GM23248 (cell line): ENCODE measurements at places on chromosomes 2 and 18. TPM values are rescaled to one million over a fixed set of nuclear protein-coding genes. Genes with fewer than 3 reads are reported as not detected.

DNA sequence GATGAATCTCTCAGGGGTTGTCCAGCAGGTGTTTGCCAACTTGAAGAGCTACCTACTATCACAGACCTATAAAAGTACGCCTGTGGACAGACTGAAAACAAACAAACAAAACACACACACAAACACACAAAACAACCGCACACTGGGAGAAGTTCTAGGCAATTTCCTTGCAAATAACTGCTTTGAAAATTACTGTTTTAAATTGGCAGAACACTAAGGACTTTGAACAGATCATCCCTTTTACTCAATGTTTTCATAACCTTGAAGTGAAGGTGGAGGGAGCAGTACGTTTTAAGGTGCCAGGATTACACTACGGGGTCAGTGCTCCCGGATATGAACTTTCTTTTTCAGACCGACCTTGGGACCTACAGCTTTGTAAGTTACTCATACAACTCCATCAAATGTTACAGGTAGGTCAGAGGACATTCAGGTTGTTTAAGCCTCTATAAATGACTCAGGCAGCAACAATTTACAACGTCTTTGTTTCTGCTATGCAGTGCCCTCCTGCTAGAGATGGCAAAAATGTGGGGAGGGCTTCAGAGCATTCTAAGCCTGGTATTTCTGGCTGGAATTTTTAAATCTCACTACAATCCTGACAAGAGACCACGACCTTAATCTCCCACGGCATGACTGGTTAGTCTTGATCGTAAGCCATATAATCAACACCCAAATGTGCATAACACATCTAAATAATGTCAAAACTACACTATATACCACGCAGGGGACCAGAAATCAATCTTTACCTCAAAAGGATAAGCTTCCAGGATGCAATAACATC lies 1.4 kb upstream of the SLC20A1 start:
- peaks cover 71% of the 10 kb centered on the region for H3K4me1 ChIP-seq
- H3K27me3 ChIP-seq: no peaks in the 10 kb centered on the region

DNA sequence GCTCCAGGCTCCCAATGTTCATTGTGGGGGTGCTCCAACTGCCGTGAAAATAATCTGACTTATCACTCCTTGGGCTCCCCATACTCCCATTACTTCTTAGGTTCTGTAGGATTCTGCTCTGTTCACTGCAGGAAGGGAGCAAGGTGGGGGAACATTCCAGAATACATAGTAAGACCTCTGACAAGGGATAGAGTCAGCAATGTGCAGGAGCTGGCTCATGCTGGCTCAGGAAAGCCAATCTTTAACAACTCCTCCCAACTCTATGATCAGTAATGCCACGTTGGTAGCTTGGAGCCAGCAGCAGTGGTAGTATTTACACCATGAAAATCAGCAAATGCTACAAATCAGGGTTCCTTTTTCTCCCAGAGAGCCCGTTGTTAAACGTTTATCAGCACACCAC lies 44.4 kb downstream of the FECH start:
- no peaks in the 10 kb centered on the region for H3K36me3 ChIP-seq
- H3K4me1 ChIP-seq: peaks cover 25% of the 10 kb centered on the region
- DNase-seq: peak; percentile 96
- peak overlapping the region; percentile 48 for H3K4me3 ChIP-seq

- no peak overlapping the region for H3K4me3 ChIP-seq
- H3K27me3 ChIP-seq: no peaks in the 10 kb centered on the region
- DNase-seq: no peak
- no peaks in the 10 kb centered on the region for H3K36me3 ChIP-seq
Observed at GRCh38 chr2:4882421-4882820, 809.8 kb upstream of the SOX11 start.

DNA sequence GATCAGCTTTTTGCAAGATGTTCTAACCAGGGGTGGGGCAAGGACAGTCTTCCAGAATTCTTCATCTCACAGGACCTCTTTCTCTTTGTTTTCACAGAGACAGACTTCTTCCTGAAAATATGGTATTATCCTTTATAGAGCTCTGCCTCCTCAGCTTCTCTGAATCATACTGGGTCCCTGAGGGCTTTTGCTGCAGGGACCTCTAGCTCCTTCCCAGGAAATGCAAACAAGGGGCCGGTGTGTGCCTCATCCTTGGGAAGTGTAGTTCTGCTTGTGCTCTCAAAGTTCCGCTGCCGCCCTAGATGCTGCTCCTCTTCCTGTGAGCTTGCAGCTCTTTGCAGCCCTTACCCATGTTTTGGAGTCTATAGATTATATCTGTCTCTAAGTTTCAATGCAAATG lies 99.5 kb upstream of the NPAS2 start:
- no peak overlapping the region for H3K27ac ChIP-seq
- DNase-seq: no peak
- H3K4me1 ChIP-seq: no peaks in the 10 kb centered on the region
- H3K4me3 ChIP-seq: no peak overlapping the region
- H3K36me3 ChIP-seq: no peaks in the 10 kb centered on the region
- peaks cover 63% of the 10 kb centered on the region for H3K27me3 ChIP-seq

- H3K4me1 ChIP-seq: 0 out of 2 replicates have a peak, but pooled peaks cover 6% of the 10 kb centered on the region
- no peak overlapping the region for H3K4me3 ChIP-seq
- peaks cover 16% of the 10 kb centered on the region for H3K36me3 ChIP-seq
- no peaks in the 10 kb centered on the region for H3K27me3 ChIP-seq
Observed at GRCh38 chr2:11458753-11459152, 7.2 kb downstream of the E2F6 start.

DNA sequence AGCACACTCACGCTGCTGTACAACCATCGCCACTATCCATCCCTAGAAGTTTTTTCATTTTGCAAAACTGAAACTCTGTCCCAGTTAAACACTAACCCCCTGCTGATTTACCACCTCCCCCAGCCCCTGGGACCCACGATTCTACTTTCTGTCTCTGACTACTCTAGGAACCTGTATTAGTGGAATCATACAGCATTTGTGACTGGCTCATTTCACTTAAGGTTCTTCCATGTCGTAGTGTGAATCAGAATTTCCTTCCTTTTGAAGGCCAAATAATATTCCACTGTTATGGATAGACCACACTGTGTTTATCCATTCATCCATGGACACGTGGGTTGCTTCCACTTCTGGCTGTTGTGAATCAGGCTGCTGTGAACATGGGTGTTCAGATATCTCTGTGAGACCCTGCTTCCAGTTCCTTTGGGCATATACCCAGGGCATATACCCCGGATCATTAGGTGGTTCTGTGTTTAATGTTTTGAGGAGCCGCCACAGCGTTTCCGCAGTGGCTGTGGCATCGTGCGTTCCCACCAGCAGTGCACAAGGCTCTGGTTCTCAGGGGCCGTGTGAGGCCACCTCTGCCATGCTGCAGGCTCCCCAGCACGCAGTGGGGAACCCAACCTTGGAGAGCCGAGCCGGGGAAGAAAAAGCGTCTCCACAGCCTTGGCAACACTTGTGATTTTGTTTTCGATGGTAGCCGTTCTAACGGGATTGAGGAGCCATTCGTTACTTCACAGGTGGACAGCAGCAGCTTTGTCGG lies 10.1 kb downstream of the RAMP1 start:
- H3K36me3 ChIP-seq: no peaks in the 10 kb centered on the region
- no peak overlapping the region for H3K27ac ChIP-seq
- peaks cover 30% of the 10 kb centered on the region for H3K4me1 ChIP-seq
- no peak for DNase-seq

- peak overlapping the region; percentile 84 for H3K27ac ChIP-seq
- H3K4me3 ChIP-seq: peak overlapping the region; percentile 49
- H3K36me3 ChIP-seq: no peaks in the 10 kb centered on the region
- H3K27me3 ChIP-seq: no peaks in the 10 kb centered on the region
- DNase-seq: peak; percentile 77
Observed at GRCh38 chr2:204550751-204551511, 5.7 kb downstream of the PARD3B start.

DNA sequence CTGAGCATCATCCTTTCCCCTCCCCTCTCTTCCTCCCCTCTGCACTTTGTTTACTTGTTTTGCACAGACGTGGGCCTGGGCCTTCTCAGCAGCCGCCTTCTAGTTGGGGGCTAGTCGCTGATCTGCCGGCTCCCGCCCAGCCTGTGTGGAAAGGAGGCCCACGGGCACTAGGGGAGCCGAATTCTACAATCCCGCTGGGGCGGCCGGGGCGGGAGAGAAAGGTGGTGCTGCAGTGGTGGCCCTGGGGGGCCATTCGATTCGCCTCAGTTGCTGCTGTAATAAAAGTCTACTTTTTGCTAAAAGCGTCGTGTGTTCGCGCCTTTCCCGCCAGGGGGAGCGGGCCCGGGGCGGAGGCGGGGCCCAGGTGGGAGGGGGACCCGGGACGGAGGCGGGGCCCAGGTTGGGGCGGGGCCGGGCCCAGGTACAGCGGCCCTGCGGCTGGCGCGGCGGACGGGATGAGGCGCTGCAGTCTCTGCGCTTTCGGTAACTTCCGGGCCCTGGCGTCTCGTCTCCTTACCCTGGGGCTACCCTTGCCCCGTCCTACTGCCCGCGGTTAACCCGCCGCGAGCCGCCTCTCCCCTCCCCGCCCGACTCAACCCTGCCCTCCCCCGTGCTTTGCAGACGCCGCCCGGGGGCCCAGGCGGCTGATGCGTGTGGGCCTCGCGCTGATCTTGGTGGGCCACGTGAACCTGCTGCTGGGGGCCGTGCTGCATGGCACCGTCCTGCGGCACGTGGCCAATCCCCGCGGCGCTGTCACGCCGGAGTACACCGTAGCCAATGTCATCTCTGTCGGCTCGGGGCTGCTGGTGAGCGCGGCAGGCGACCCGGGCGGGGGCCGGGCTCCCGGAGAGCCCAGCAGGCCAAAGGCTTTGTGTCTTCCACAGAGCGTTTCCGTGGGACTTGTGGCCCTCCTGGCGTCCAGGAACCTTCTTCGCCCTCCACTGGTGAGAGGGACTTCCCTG lies at the start of gene KRTCAP3:
TSS of gene KRTCAP3 (plus strand) at position 424 of the 962 bp plus-strand sequence. CDS start at position 456, 32 bp downstream.
- no peaks in the 10 kb centered on the region for H3K27me3 ChIP-seq
- DNase-seq: no peak
- no peak within 1 kb of the TSS for H3K4me3 ChIP-seq
- H3K36me3 ChIP-seq: peaks cover 33% of the 10 kb centered on the region
- no peaks in the 10 kb centered on the region for H3K4me1 ChIP-seq
- H3K27ac ChIP-seq: no peak within 1 kb of the TSS

DNA sequence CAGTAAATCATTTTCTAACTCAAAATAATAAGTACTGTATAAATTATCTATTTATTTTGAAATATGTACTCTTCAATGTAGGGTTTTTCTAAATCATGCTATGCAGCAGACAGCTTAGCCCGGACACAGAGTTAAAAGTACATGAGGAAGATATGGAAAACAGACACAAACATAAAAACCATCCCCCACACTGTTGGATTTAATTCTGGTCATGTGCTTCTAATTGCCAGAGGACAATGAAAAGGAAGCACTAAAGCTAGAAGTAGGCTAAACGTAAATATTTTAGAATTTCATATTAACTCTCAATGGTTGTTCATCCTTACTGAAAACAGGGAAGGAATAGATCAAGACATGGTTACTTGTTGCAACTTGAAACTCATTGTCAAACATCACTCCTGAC lies 420.7 kb downstream of the ERBB4 start:
- no peak overlapping the region for H3K27ac ChIP-seq
- no peaks in the 10 kb centered on the region for H3K36me3 ChIP-seq
- H3K4me3 ChIP-seq: no peak overlapping the region
- peaks cover 3% of the 10 kb centered on the region for H3K27me3 ChIP-seq

- no peak for DNase-seq
- no peaks in the 10 kb centered on the region for H3K4me1 ChIP-seq
- H3K27me3 ChIP-seq: no peaks in the 10 kb centered on the region
- H3K27ac ChIP-seq: no peak overlapping the region
- H3K4me3 ChIP-seq: no peak overlapping the region
Observed at GRCh38 chr2:5121121-5121520, 571.1 kb upstream of the SOX11 start.

The RMDN2 gene
- 2.5 and 5.8 TPM in 2 replicates for total RNA-seq

The CACNB4 gene
- total RNA-seq: 0.11 TPM in 1 of 2 replicates, not detected in the other

The CSRNP3 gene
- total RNA-seq: 0.43 and 1.1 TPM in 2 replicates

The ATP6V1C2 gene
- not detected in 2 replicates for total RNA-seq

The FEV gene
- not detected in 2 replicates for total RNA-seq

The CCDC74B gene
- total RNA-seq: 3.8 and 10.9 TPM in 2 replicates
